ENCODE measurements at places on chromosomes 7 and 10.

DNA sequence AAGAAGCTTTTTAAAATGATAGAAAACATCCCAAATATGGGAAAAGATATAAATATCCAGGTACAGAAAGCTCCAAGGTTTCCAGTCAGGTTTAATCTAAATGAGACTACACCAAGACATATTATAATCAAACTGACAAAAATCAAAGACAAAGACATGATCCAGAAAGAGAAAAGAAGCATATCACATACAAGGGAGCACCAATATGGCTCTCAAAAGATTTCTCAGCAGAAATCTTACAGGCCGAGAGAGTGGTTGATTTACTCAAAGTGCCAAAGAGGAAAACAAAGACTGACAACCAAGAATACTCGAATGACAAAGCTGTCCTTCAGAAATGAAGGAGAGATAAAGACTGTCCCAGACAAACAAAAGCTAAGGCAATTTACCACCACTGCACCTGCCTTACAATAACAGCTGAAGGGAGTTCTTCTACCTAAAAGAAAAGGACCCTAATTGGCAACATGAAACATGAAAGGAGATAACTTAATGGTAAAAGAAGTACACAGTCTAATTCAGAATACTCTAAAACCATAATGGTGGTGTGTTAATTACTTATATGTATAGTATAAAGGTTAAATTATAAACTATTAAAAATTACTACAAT lies 25.4 kb downstream of the OR2A14 start:
- DNase-seq, result no peak

DNA sequence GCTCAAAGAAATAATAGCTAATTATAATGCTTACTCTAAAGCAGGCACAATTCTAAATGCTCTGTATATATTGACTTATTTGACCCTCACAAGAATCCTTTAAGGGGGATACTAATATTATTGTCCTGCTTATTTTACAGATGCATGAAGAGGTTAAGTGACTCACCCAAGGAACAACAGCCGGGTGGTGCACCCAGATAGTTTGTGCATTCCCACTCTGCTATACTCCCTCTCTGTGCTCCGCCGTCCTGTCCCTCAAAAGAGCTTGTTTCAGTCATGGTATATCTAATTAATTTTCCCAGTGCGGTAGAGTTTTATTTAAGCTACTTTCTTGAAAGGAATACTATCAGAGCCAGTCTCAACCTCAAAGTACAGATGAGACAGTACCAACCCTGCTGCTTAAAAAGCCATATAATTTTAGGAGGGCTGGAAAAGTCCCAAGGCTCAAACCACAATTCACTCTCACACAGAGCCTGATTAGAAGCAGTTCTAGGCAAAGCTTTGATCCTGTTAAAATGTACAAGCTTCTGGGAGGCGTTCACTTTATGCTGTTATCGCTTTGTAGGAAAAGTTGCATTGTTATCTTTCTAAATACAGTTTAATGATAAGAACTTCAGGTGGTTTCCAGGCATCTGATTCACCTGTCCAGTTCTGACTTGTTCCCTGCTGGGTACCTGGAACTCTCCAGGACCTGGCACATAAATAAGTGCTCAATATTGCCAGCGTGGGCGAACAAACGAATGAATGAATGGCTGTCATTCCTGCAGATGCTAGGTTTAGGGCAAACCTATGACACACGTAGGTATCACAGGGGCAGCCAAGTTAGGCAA lies 261.5 kb upstream of the KLF14 start:
- DNase-seq, result no peak

DNA sequence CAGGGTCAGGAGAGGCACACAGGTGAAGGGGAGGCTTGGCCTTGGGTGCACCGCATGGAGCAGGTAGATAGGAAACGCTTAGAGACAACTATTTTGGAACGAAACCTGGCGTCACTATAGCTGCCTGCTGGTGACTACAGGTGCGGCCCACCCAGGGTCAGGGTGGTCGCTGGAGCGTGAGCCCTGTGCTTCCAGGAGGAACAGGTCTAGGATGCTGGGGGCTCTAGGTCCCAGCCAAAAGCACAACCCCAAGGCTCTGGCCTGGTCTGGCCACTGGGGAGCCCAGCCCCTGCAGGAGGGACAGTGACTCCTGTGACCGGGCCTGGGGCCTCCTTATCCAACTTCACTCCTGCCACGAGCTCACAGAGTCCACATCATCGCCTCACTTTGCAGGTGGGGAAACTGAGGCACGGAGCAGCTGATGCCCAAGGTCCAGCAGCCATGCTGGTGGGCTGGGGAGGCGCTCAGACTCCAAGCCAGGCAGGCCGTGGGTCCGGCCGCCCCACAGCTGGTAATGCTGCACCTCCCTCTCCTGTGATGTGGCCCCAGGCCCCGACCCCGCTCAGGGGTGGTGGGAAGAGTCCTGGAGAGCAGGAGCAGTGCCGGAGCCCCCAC lies 9.0 kb downstream of the LFNG start:
- DNase-seq, result no peak

- no peak for DNase-seq
Measured at GRCh38 chr10:77504196-77504872, 133.3 kb downstream of the KCNMA1 start.
